ENCODE measurements at places on chromosomes 16 and 17.

DNA sequence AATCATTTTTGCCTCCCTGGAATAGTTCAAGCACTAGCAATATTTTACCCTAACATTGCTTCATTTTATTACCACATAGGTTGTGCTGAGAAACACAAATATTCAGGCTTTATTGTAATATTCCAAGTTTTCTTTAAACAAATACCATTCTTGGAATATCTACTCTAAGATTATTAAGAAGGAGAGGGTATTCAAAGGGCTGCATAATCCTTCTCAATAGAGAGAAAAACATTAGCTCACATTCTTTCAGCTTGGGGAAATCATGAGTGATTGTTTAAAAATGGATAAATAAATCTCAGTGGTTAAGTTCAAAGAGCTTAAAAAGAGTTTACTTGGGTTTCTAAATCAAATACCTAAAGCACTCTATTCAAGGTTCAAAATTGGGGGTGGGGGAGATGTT lies 111.9 kb upstream of the CORO6 start:
- no peak for DNase-seq

GRCh38 chr17:31570951-31571892 lies 179.7 kb downstream of the RAB11FIP4 start:
- DNase-seq, result no peak

DNA sequence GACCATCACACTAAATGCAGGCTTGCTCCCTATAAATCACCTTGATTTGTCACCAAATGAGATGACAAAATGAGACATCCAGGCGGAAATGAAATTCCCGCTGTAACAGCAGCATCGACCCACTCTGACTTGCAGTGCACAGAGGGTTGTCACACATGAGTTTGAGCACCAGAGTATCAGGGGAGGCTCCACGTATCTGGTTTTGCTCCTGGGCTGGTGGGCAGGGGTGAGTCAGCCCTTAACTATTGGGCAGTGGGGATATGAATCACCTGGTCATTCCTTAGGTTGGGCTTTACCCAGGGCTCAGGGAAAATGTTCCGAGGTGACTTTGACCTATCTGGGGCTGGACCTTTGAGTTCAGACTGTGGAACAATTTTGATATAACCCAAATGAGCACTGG lies 245.2 kb upstream of the CCL2 start:
- DNase-seq, result no peak

DNA sequence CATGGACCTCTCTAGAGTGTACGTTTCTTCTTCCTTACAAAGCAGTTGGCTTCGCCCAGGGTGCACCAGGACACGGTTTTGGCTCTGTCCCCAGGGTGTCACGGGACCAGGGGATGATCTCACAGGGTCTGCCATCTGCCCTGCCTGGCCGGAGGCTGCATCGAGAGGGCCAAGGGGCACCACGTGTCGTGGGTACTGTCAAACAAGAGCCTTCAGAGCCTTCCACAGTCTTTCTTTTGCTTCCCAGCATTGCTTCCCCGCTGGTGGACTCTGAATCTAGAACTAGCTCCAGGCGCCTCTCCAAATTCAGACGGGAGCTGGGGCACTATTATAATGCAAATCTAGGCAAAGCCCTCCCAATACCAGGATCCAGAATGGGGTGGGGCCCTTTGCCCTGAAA lies 47.9 kb downstream of the MAPT start:
- DNase-seq, result peak; percentile 31

DNA sequence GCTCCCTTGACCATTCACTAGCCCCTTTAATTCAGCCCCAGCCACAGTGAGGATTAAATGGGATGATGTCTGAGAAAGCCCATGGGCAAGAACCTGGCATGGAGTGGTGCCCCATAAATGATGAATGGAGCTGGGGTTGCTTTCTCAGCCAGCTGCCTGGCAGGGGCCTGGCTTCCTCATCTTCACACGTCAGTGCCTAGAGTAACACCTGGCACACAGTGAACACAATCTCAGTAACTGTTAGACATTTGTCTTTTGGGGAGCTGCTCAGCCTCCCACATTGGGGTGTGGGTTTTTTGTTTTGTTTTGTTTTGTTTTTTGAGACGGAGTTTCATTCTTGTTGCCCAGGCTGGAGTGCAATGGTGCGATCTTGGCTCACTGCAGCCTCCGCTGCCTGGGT lies 47.5 kb upstream of the MEOX1 start:
- DNase-seq, result no peak

DNA sequence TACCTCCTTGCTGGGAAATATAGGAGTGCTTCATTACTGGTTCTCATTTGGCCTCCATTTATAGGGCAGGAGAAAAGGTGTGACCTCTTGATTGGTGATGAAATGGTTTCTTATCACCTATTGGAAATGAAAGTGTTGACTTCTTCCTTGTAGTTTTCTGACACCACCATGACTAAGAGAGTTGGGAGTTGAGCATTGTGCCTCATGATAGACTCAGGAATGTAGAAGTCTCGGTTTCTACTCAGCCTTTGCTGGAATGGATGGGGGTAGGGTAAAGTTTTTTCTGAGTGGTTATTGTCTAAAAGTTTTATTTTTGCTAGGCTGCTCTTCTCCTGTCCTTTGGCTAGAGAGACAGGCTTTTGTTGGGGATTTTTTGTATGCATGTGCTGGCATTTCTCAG lies 117.4 kb downstream of the PHKB start:
- DNase-seq, result no peak

DNA sequence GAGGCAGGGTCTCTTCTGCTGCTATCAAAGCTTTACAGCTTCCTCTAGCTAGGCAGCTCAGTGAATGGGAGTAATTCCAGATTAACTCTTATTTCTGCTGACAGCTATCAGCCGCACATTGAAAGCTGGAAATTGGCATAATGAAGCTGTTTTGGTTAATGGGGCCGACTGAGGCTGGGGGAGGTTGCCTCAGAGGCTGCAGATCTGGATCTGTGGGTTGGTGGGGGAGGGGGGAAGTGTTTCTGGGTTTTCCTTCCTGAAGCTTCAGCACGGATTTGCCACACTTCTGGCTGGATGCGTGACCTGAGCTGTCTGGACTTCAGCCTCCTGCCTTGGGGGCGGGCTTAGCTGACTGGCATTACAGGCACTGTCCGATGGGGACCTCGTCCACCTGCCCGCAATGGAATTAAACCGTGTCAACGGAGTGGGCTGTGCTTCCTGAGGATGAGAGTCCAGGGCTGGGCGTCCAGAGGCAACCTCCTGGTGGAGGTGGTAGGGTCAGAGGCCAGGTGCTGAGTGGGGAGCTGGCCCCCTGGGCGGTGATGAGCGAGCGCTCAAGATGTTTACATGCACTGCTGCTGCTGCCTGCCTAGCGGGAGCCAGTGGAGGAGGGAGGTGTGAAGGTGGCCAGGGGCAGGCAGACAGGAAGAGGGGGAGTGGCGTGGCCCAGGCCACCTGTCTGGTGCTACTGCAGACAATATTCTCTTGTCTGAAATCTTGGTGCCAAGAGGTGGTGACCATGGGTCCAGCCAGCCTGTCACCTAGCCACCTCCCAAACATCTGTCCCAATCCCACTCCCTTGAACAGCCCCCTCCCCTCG lies 6.7 kb upstream of the ABCC3 start:
- DNase-seq, result peak; percentile 68

- DNase-seq, result no peak
These were observed 14.4 kb downstream of the TBKBP1 start for GRCh38 chr17:47708312-47708863.

GRCh38 chr17:20225162-20226115 lies 216.3 kb downstream of the SPECC1 start:
- DNase-seq, result no peak

GRCh38 chr16:25093208-25094061 lies 18.1 kb upstream of the LCMT1 start:
- no peak for DNase-seq

DNA sequence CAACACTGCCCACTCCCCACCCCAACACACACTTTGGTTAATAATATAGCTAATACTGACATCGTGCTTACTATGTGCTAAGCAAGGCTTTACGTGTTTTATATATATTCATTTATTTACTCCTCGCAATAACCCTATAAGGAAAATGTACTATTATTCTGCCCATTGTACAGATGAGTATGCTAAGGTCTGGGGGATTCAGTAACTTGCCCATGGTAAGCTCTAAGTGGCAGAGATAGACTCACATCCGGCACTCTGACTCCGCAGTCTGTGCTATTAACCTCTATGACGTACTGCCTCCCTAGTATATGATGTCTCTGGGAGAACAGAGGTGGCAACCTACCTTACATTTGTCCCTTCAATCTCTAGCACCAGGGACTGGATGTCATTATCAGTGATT lies 12.7 kb downstream of the CFAP20 start:
- DNase-seq, result no peak

DNA sequence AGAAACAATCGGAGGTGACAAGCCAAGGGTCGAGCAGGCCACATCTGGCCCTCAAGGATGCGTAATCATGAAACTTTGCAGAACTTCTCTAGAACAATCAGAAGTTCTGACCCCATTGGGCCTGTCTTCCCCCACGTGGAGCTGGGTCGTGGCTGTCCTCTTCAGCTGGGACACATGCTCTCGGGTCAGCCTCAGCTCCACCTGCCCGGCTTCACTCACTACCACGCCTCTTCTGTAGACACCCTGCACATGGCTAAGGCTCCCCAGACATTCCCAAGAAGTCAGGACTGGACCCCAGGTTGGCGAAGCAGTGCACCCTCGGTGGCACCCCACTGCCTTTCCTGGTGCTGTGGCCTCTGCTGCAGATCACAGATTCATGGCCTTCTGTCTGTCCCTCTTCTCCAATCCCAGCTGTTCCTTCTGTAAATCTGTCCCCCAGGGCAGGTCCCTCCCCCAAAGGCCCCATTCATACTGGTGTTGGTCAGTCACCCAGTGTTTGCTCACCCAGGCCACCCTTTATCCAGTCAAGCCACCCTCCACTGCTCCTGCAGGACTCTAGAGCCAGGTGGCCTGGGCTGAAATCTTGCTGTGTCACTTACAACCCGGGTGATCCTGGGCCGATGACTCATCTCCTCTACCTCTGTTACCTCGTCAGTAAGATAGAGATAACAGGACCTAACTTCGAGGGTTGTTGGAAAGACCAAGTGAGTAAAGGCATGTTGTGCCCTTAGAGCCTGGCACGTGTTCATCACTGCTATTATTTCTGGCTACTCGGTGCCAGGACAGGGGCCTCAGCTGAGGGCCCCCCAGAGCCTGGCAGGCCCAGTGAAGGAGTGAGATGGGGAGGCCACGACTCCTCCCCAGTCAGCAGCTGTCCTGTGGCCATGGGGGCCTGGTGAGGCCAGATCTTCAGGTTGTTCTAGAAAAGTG lies 1.4 kb upstream of the SLC5A11 start:
- DNase-seq, result peak; percentile 45

- DNase-seq, result no peak
These were observed 169.2 kb downstream of the LAT start for GRCh38 chr16:29154088-29154487.

GRCh38 chr16:53309457-53309856 lies 124.8 kb upstream of the RBL2 start:
- no peak for DNase-seq

DNA sequence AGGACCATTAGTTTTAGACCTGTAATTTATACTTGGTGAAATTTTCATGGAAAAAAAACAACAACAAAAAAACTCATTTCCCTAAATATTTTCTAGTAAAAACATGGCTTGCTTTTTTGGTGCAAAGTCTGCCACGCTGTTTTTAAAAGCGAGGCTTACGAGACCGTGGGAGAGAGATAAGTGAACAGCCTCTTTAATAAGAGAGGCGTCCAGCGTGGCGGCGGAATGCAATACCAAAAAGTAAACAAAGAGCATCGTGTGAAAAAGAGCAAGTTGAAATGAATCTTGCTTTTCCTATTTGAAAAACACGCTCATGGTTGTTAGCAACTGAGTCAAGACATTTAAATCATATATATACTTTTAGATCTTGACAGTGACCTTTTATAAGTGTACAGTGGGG lies 10.5 kb upstream of the MSI2 start:
- no peak for DNase-seq

- no peak for DNase-seq
These were observed 12.9 kb downstream of the ZNRF1 start for GRCh38 chr16:75011634-75012307.

DNA sequence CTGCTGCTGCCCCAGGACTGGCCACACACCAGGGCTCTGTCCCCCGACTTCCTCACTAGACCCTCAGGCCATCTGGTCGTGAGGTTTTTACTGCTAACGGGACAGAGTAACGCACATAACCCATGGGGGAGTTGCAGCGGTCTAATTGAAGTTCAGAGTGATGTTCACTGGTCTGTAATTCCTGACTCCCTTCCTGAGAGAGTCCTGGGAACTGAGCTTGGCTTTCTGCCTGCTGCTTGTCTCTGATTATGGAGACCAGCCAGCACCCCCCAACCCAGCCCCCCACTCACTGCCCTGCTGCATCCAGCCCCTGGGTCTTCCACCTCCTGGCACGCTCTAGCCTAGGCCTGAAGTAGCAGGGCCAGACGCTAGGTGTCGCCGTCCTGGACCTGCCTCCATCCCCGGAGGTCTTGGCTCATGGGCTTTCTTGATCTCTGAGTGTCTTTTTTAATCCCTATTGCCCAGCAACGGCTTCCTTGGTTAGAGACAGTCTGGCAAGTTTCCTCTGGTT lies 192.9 kb downstream of the CCDC182 start:
- no peak for DNase-seq

GRCh38 chr16:86320237-86320595 lies 190.1 kb upstream of the FOXF1 start:
- DNase-seq, result no peak

GRCh38 chr16:70659953-70660671 lies 13.8 kb downstream of the IL34 start:
- no peak for DNase-seq

DNA sequence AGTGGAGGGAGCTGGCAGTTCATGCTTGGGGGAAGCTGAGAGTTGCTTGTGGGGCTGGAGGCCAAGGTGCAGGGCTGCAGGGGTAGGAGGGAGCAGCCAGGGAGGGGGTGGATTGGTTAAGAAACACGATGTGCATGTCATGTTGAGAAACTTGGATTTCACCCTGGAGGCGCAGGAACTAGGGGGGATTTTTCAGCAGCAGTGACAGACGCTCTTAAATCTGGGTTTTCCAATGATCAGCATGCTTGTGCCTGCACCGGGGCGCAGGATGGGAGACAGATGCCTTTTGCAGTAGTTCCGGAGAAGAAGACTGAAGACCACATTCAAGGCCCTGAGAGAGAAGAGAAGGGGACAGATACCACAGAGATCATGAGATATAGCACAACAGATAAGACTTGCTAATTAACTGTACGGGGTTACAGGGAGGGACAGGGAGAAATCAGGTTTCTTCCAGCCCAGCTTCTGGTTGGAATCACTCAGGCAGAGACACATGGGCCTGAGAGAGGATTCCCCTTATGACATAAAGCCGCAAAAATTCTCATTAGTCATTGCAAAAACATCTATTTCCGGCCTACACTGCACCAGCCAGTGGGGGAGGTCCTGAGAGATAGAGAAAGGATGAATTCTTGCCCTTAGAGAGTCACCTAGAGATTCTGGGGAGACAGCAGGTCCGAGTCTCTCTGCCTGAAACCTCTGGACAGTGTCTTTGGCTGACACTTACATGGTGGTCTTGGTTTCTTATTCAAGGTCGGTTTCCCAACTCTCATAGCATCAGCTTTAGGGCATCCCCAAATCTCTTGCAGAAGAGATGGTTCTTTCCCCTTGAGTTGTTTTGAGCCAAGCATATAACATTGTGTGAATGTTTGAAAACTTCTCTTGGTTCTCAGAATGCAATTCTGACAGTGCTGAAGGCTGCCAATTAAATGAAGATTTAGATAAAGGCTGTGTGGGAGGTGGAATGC lies 27.1 kb downstream of the CDH13 start:
- no peak for DNase-seq

- no peak for DNase-seq
These were observed 9.5 kb upstream of the GALK1 start for GRCh38 chr17:75774471-75774990.

Data from RPMI8226 (cell line).